ENCODE measurements at places on chromosomes 13 and 19.

DNA sequence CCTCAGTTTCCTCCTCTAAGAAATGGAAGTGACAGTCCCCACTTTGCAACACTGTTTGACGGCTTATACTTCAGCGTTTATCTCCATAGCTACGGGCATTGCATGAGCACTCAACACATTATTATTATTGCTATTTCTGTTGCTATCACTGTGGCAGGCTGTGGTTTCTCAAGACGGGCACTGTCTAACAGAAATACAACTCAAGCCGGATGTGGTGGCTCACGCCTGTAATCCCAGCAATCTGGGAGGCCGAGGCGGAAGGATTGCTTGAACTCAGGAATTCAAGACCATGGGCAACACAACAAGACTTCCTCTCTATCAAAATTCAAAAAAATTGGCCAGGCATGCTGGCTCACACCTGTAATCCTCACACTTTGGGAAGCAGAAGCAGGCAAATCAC is 4.9 kb upstream of the ZSWIM4 start:
- no peak for DNase-seq

DNA sequence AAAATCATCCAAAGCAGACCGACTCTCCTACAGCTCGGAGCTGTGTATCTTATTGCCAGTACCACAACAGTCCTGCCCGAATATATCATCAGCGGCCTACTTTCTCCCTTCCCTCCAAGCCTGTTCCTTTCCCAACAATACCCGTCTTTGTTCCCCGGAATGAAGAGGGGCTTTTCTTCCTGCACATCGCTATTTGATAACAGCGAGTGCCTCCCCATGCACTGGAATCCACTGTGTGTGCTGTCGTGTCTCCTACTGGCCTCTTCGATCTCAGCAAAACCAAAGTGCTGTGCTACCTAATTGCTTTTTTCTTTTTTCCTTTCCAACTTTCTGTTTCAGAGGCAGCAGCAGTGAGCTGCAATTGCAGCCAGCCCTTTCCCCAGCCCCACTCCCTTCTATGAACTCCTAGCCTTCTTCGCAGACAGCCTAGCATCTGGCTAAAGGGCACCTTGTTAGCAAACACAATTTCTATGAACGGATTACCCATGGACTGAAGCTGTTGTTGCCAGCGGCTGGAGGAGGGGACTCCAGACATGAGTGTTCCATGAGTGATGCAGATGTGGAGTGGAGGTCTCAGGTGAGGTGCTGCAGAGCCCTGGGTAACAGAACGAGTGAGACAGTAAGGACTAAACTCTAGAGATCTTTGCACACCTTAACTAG is 43.4 kb downstream of the EFNB2 start:
- no peak for DNase-seq

- no peak for DNase-seq
Observed at GRCh38 chr19:560121-560520, 12.3 kb upstream of the BSG start.

- DNase-seq, result no peak
Observed at GRCh38 chr13:71249011-71249410, 618.0 kb downstream of the DACH1 start.

DNA sequence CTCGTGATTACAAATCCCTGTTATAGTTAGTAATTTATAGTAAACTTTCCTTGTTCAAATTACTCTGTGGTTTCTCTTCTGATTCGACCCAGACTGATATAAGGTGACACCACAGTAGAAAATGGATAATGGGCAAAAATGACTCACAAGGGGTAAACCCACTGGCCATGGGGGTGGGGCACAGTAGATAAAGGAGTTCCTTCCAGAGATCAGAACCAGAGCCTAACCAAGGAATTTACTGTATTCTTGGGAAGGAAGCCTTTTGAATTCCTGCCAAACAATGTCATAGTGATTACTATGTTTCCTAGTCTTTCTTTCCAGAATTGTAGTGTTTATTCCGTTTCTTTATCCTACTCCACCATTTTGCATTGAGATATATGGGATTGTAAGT is 21.9 kb downstream of the MIR17HG start:
- no peak for DNase-seq

DNA sequence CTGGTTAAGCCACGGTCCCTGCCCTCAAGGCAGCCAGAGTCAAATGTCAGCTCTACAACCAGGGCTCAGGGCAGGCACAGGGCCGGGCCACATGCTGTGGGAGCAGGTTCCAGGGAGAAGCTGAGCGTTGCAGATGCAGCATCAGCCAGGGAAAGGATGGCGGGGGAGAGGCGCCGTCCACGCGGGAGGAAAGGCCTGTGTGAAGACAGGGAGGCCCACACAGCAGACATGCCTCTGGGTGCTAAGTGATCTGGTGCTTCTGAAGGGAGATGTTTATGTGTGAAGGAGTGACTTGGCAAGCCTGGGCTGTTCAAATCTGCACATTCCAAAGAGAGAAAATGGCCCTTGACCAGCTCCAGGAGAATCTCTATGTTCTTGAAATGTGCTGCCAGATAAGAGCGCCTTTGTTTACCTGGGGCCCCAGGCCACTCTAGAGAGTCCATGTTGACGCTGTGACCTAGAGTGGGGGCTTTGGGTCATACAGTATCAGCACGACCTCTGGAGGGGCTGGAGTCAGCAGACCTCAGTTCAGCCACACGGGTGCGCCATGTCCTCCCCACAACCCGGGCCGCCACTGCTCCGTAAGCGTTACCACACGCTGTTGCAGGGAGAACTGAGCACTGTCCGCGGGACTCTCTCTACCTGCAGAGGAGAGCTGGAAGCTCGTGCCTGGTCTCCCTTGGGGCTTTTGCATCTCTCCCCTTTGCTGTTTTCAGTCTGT is 15.9 kb upstream of the ATF5 start:
- DNase-seq, result no peak

- DNase-seq, result no peak
Observed at GRCh38 chr13:46885018-46885417, 11.8 kb downstream of the HTR2A start.

- no peak for DNase-seq
Observed at GRCh38 chr19:31511098-31511497, 161.9 kb upstream of the TSHZ3 start.

- DNase-seq, result no peak
Observed at GRCh38 chr13:93771782-93772181, 545.2 kb downstream of the GPC6 start.

DNA sequence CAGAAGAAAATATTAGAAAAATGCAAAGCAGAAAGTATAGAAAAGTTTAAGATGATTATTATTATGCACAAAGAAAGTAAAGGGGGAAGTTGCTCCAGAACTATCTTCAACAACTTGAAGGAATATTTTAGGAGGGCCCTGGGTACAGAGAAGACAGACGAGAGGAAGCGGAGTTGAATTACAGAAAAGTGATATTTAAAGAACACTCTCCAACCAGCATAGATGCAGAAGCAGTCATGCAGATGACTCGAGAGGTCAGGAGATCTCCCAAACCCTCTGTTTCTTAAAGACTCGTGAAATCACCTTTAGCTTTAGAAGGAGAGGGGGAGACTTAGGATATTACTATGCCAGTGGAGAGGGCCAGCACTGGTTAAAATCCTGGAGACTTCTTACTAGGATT is 8.5 kb upstream of the SHISA2 start:
- no peak for DNase-seq

DNA sequence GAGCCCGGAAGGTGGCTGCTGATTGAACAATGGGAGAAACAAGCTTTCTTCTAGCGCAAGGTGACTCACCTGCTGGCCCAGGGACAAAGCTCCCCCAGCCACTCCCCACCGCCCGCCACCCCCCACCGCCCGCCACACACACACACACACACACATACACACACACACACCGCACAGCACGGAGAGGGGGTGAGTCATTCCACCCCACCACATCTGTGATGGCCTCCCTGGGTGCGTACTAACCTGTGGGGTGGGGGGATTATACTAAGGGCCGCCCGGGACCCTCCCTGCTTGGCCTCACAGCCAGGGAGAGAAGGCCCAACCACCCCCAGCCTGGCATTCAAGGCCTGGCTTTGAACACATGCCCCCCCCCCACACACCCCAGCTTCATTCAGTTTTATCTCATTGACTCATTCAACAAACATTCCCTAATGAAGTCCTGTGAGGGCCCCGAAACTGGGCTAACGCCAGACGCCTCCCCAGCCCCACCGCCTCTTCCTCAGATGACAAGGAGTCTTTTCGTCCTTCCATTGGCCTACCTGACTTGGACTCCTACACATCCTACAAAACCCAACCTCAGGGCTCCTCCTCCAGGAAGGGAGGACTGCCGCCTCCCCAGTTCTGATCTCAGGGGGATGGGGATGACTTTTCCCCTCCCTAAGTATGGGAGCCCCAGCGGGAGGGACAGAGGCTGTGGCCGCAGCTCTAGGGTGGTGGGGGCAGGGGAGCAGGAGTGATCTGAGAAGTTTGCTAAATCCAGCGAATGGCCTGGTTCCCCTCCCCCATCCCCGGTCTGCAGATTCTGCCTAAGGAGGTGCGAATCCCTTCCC is 5.8 kb upstream of the ONECUT3 start:
- peak; percentile 33 for DNase-seq

GRCh38 chr19:33499248-33499647 is 22.3 kb downstream of the PEPD start:
- DNase-seq, result no peak

- DNase-seq, result no peak
Observed at GRCh38 chr13:95019886-95020285, 281.4 kb downstream of the ABCC4 start.

DNA sequence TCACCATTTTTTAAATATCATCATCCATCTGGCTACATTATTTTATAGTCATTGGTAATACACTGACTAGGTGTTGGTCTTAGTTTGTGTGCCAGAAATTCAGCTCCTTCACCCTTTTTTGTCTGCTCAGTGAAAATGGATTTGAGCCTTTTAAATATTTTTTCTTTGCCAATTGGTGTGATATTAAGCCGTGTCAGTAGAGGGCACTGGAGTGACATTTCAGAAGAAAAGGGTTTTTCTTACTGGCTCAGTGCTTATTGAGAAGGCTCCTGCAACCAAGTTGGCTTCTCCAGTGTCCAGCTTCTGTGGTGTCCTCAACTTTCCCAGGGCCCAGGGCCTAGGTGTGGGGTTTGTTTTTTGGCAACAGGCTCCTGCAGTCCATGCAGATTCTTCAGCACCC is 546.6 kb downstream of the DACH1 start:
- DNase-seq, result no peak

DNA sequence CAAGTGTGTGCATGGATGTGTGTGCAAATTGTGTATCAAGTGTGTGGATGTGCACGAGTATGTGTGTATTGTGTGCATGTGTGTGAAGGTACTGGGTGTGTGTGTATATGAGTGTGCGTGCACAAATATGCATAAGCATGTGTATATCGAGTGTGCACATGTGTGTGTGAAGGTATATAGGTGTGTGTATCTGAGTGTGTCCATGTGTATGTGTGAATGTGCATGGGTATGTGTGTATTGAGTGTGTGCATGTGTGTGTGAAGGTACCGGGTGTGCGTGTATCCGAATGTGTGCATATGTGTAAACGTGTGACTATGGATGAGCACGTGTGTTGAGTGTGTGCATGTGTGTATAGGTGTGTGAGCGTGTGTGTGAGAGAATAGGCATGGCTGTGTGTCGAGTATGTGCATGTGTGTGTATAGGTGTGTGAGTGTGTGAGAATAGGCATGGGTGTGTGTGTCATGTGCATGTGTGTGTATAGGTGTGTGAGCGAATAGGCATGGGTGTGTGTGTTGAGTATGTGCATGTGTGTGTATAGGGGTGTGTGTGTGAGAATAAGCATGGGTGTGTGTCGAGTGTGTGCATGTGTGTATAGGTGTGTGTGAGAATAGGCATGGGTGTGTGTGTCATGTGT is 12.8 kb downstream of the EVI5L start:
- DNase-seq, result no peak

- no peak for DNase-seq
Observed at GRCh38 chr13:39091586-39091985, 53.3 kb downstream of the NHLRC3 start.

DNA sequence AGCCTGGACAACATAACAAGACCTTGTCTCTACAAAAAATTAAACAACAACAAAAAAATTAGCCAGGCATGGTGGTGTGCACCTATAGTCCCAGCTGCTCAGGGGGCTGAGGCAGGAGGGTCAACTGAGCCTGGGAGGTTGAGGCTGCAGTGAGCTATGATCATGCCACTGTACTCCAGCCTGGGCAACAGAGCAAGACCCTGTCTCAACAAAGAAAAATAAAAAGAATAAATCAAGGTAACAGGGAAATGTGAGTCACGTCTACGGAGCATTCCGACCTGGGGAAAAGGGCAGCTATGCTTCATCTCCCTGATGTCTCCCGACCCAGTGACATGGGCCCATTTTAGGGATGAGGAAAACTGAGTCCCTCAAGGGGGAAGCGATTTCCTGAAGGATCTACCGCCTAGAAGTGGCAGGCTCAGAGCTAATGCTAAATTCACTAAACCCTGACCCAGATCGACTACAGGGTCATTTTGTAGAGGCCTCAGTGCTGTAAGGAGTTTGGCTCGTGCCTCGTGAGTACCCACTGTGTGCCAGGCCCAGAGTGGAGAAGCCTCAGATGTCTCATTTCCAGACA is 19.5 kb downstream of the PTPRS start:
- no peak for DNase-seq

DNA sequence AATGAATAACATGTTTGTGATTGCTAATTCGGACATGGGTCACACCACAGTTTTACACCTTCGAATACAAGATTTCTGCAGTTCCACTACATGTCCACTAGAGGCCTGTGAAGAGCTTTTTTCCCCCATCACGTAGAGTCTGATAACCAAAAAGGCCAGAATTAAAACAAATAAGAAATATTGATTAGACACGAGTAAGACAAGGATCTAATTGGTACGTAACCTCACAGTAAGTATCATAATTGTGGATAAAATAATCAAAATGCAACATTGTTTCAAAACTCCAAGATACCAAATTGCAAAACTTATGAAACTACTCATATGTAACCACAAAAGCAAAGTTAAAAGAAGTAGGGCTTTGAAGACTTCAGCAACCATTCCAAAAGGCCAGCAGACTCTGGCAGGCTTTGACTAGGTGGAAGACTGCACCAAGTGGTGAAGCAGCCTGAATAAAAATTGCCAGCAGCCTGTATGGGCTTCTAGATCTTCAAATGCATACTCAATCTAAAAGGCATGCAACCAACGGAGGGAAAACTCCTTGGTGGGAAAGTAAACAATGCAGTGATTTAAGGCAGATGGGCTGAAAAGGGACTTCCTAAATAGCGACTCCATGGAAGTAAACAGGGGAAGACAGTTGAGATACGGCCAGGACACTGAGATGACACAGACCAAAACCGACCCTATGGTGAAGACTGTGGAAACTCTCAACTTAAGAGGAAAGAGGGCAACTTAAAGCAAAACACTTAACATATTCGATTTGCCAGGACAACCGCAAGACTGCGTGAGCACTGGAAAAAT is 56.7 kb downstream of the STARD13 start:
- DNase-seq, result no peak
